ENCODE measurements at places on chromosomes 3 and 15.

GRCh38 chr3:111738238-111738637 is 120.8 kb upstream of the PHLDB2 start:
- no peak overlapping the region for H3K4me3 ChIP-seq
- peaks cover 13% of the 10 kb centered on the region for H3K4me1 ChIP-seq
- H3K36me3 ChIP-seq = no peaks in the 10 kb centered on the region
- H3K27me3 ChIP-seq = no peaks in the 10 kb centered on the region

- H3K27ac ChIP-seq = no peak overlapping the region
- no peak for DNase-seq
- H3K4me3 ChIP-seq = no peak overlapping the region
- peaks cover 41% of the 10 kb centered on the region for H3K27me3 ChIP-seq
- no peaks in the 10 kb centered on the region for H3K4me1 ChIP-seq
- H3K36me3 ChIP-seq = no peaks in the 10 kb centered on the region
Observed at GRCh38 chr15:61118885-61119284, 110.2 kb downstream of the RORA start.

DNA sequence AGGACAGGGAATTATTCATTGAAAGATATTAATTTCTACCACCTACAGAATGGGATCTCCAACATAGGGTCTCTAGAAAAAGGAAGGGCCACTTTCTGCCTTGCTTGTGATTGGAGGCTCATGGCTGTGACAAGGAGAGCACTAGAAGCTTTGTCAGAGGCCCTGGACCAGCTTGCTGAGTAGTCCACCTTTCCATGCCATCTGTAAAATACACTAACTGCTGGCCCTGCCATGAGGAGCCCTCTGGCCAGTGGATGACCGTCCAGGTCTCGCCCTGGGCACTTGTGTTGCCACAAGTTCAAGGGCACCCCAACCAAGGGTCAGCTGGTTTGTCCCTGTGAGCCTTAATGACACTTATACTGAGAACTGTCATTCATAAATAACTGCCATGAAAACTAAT is 1.6 kb upstream of the SYNM start:
- peak overlapping the region; percentile 38 for H3K4me3 ChIP-seq
- peaks cover 30% of the 10 kb centered on the region for H3K36me3 ChIP-seq
- H3K27me3 ChIP-seq = peaks cover 50% of the 10 kb centered on the region
- H3K4me1 ChIP-seq = peaks cover 23% of the 10 kb centered on the region
- H3K27ac ChIP-seq = no peak overlapping the region
- DNase-seq = no peak

DNA sequence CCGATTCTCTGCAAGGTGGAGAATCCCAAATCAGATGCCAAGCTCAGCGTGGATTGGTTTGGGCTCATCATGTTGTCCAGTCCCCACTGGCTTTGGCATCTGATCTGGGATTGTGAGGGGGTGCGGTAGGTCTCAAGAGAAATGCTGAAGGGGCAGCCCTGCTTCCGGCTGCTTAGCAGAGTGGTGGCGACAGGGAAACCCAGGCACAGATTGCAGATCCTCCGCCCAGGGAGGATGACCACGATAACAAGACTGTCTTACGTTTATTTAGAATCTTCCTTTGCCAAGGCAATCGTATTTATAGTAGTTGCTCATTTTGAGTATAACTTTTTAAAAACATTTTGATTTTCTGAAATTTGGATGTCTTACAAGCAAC is 61.1 kb downstream of the SLC12A8 start:
- no peaks in the 10 kb centered on the region for H3K27me3 ChIP-seq
- H3K4me3 ChIP-seq = no peak overlapping the region
- no peak overlapping the region for H3K27ac ChIP-seq
- no peaks in the 10 kb centered on the region for H3K36me3 ChIP-seq

DNA sequence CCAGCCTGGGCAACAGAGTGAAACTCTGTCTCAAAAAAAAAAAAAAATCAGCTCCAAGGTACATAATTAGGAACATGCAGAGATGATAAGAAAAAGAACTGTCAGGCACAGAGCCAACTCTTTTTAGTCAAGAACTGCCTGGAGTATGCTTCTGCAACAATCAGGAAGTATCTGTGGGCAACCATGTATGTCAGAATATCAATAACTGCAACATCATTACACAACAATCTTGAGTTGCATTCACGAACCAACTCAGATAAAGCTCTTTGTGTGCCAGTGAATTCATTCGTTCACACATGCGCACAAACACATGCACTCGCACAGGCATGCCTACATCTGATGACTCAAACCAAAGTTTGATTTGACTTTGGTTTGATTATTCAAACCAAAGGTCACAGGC is 32.1 kb downstream of the EFHB start:
- DNase-seq = no peak
- no peak overlapping the region for H3K4me3 ChIP-seq
- no peaks in the 10 kb centered on the region for H3K36me3 ChIP-seq
- no peak overlapping the region for H3K27ac ChIP-seq
- H3K27me3 ChIP-seq = no peaks in the 10 kb centered on the region
- no peaks in the 10 kb centered on the region for H3K4me1 ChIP-seq

GRCh38 chr3:117444175-117444574 is 734.6 kb downstream of the TUSC7 start:
- no peaks in the 10 kb centered on the region for H3K27me3 ChIP-seq
- DNase-seq = no peak
- no peak overlapping the region for H3K4me3 ChIP-seq
- no peak overlapping the region for H3K27ac ChIP-seq

- H3K27ac ChIP-seq = no peak overlapping the region
- no peaks in the 10 kb centered on the region for H3K4me1 ChIP-seq
- no peaks in the 10 kb centered on the region for H3K27me3 ChIP-seq
- no peaks in the 10 kb centered on the region for H3K36me3 ChIP-seq
- no peak overlapping the region for H3K4me3 ChIP-seq
Observed at GRCh38 chr3:68706536-68706935, 225.8 kb downstream of the TAFA4 start.

GRCh38 chr3:146161663-146162002 is 649 bp upstream of the PLOD2 start:
- no peaks in the 10 kb centered on the region for H3K36me3 ChIP-seq
- DNase-seq = no peak
- peaks cover 44% of the 10 kb centered on the region for H3K27me3 ChIP-seq
- no peaks in the 10 kb centered on the region for H3K4me1 ChIP-seq
- no peak overlapping the region for H3K27ac ChIP-seq

DNA sequence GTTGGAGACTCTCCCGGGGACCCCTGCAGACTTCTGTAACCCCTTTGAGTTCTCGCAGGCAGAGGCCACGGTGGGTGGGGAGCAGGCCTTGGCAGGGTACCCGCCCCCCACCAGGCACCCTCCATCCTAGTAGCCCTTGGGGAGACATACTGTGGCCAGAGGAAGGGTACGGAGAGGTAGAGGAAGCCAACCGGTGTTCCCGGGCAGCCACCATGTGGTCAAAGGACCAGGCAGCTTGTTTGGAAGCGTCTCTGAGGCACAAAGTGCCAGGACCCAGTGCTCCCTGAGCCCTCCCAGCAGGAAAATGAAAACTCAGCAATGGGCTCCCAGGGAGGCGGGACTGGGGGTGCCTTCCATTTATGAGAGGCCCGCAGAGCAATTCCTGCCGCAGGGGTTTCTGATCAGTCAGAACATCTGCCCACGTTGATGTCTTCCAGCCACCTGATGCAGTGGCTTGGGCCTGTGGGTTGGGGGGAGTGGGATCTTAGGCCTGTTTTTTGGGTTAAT is 53.0 kb upstream of the CGNL1 start:
- peak overlapping the region; percentile 4 for H3K4me3 ChIP-seq
- no peak for DNase-seq
- H3K27ac ChIP-seq = peak overlapping the region; percentile 33
- H3K27me3 ChIP-seq = peaks cover 10% of the 10 kb centered on the region
- H3K36me3 ChIP-seq = no peaks in the 10 kb centered on the region

- no peaks in the 10 kb centered on the region for H3K4me1 ChIP-seq
- no peak overlapping the region for H3K27ac ChIP-seq
- H3K4me3 ChIP-seq = no peak overlapping the region
- no peak for DNase-seq
- H3K27me3 ChIP-seq = peaks cover 34% of the 10 kb centered on the region
- H3K36me3 ChIP-seq = peaks cover 2% of the 10 kb centered on the region
Observed at GRCh38 chr15:84826369-84826823, 9.2 kb downstream of the ALPK3 start.

DNA sequence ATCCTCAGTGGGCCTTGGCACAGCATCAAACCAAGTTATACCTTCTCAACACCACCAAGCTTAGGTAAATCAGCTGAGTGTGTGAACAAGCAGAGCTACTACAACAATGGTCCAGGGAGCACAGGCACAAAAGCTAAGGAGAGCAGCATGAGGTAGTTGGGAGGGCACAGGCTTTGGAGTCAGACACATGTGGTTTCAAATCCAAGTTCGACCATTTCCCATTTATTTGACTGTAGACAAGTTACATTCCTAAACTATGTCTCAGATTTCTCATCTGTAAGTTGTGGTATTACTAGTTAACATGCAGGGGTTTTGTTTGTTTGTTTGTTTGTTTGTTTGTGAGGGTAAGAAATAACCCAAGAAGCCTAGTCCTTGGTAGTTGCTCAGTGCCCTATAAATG is 46.9 kb downstream of the MLH1 start:
- no peak for DNase-seq
- H3K36me3 ChIP-seq = peaks cover 44% of the 10 kb centered on the region
- no peaks in the 10 kb centered on the region for H3K27me3 ChIP-seq
- H3K4me3 ChIP-seq = no peak overlapping the region
- H3K4me1 ChIP-seq = no peaks in the 10 kb centered on the region

GRCh38 chr3:5232570-5232969 is 45.1 kb downstream of the EDEM1 start:
- no peak overlapping the region for H3K27ac ChIP-seq
- no peaks in the 10 kb centered on the region for H3K4me1 ChIP-seq
- no peak for DNase-seq
- no peaks in the 10 kb centered on the region for H3K36me3 ChIP-seq

DNA sequence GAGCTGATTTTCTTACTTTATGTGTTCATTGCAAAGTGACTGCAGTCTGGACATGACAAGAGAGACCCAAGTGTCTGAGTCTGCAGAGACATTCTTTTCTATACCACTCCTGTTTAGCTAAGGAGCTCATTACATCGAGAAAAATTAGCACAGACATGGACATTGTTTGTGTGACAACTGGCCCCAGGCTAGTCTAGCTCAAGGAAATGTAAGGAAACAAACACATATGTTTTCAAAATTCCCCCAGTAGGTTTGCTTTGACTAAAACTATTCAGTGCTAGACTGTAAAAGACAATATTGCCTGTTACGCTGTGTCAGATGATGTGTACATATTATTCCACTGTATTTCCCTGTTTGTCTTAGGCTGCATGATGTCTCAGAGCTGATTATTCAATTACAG is 40.9 kb downstream of the TPRG1 start:
- no peak overlapping the region for H3K27ac ChIP-seq
- H3K27me3 ChIP-seq = peaks cover 11% of the 10 kb centered on the region
- H3K36me3 ChIP-seq = no peaks in the 10 kb centered on the region
- H3K4me1 ChIP-seq = no peaks in the 10 kb centered on the region

GRCh38 chr3:57169872-57170623 is 4.9 kb upstream of the IL17RD start:
- no peak overlapping the region for H3K27ac ChIP-seq
- DNase-seq = peak; percentile 35
- peak overlapping the region; percentile 54 for H3K4me3 ChIP-seq
- peaks cover 8% of the 10 kb centered on the region for H3K4me1 ChIP-seq
- no peaks in the 10 kb centered on the region for H3K36me3 ChIP-seq

DNA sequence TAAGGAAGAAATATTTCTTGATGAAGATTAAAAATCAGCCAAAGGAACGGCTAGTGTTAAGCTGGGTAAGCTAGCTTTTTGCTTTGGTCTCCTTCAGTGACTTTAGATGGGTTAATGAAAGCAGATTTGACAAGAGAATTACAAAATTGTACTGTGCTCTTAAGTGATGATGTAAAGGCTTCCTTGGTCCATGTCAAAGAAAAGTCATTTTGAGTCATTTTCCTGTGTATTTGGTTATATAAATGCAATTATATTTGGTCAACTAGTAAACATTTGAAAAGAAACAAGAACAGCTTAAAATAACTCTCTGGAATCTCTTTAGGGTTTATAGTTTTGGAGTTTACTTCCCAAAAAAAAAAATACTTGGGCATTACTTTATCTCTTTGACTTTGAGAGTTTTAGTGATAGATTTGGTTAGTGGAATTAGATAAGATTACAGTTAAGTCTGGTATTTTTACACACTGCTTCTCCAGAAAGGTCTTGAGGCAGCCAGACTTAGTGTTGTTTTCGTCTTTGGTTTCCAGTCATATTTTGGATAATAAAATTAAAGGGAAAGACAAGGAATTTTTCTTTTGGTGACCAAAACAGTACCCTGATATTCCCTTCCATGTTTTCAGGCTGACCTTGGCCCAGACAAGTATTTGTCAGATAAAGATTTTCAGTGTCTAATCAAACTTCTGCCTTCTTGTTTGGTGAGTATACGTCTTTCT is 42.3 kb downstream of the PDHB start:
- H3K27me3 ChIP-seq = no peaks in the 10 kb centered on the region
- H3K36me3 ChIP-seq = peaks cover 4% of the 10 kb centered on the region
- peaks cover 7% of the 10 kb centered on the region for H3K4me1 ChIP-seq
- no peak overlapping the region for H3K27ac ChIP-seq
- DNase-seq = no peak

DNA sequence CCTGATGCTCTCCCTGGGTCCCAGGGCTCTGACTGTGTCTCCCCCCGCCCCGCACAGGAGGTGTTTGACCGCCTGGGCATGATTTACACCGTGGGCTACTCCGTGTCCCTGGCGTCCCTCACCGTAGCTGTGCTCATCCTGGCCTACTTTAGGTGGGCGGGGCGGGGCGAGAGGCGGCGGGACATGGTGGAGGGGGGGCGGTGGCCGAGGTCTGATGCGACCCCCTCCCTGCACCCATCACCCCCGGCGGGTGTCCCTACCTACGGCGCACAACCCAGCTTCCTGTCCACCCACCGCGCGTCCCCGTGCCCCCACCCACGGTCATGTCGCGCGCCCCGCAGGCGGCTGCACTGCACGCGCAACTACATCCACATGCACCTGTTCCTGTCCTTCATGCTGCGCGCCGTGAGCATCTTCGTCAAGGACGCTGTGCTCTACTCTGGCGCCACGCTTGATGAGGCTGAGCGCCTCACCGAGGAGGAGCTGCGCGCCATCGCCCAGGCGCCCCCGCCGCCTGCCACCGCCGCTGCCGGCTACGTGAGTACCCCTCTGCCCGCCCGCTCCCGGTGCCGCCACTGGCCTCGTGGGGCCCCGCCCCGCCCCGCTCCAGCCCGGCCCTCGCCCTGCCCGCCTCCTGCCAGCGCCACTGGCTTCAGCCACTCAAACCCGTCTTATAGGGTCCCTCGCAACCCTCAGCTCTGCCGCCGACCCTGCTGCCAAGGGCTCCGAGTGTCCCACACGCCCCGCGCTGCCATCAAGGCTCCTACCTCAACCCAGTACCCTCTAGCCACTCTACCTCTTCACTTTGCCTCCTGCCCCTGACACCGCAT is 21.0 kb downstream of the PTH1R start:
- peaks cover 60% of the 10 kb centered on the region for H3K27me3 ChIP-seq
- peak overlapping the region; percentile 38 for H3K4me3 ChIP-seq
- no peak for DNase-seq
- peaks cover 6% of the 10 kb centered on the region for H3K4me1 ChIP-seq
- H3K27ac ChIP-seq = no peak overlapping the region
- peaks cover 3% of the 10 kb centered on the region for H3K36me3 ChIP-seq

GRCh38 chr3:51340989-51341636 is 44.0 kb upstream of the MANF start:
- DNase-seq = no peak
- H3K36me3 ChIP-seq = no peaks in the 10 kb centered on the region
- no peak overlapping the region for H3K4me3 ChIP-seq
- no peaks in the 10 kb centered on the region for H3K4me1 ChIP-seq
- H3K27me3 ChIP-seq = no peaks in the 10 kb centered on the region

GRCh38 chr3:71881732-71882131 is 96.8 kb upstream of the PROK2 start:
- no peaks in the 10 kb centered on the region for H3K36me3 ChIP-seq
- DNase-seq = no peak
- H3K4me1 ChIP-seq = no peaks in the 10 kb centered on the region
- H3K27me3 ChIP-seq = peaks cover 47% of the 10 kb centered on the region

GRCh38 chr15:66703540-66703941 is 1.5 kb downstream of the SMAD6 start:
- peaks cover 15% of the 10 kb centered on the region for H3K36me3 ChIP-seq
- H3K27ac ChIP-seq = no peak overlapping the region
- no peak for DNase-seq
- H3K27me3 ChIP-seq = peaks cover 41% of the 10 kb centered on the region

Data from effector memory CD8-positive, alpha-beta T cell (primary cell).